ENCODE measurements at places on chromosomes 13 and 19. TPM values are rescaled to one million over a fixed set of nuclear protein-coding genes. Genes with fewer than 3 reads are reported as not detected.
A peak's percentile ranks its signal among the peaks of the same experiment; 100 is the strongest.

Gene CEACAM19
- total RNA-seq: 4.3 TPM

Gene MCOLN1
- total RNA-seq: 10.5 TPM

GRCh38 chr13:77325371-77325980 is 1.4 kb downstream of the MYCBP2 start:
- DNase-seq: no peak
- H3K27me3 ChIP-seq: no peaks in the 10 kb centered on the region
- H3K36me3 ChIP-seq: no peaks in the 10 kb centered on the region
- H3K4me3 ChIP-seq: peak overlapping the region; percentile 84
- H3K4me1 ChIP-seq: peaks cover 5% of the 10 kb centered on the region
- H3K27ac ChIP-seq: peak overlapping the region; percentile 43

GRCh38 chr13:85806553-85807175 is 7.4 kb upstream of the SLITRK6 start:
- DNase-seq: no peak
- H3K27me3 ChIP-seq: no peaks in the 10 kb centered on the region
- no peak overlapping the region for H3K27ac ChIP-seq

- H3K27me3 ChIP-seq: no peaks in the 10 kb centered on the region
- no peak overlapping the region for H3K27ac ChIP-seq
- no peaks in the 10 kb centered on the region for H3K4me1 ChIP-seq
- no peaks in the 10 kb centered on the region for H3K36me3 ChIP-seq
Observed at GRCh38 chr19:48271531-48272151, 1.8 kb downstream of the ZNF114 start.

Measured in right lobe of liver (tissue), 6 donors.